ENCODE measurements at places on chromosomes 7 and 10. TPM values are rescaled to one million over a fixed set of nuclear protein-coding genes. Genes with fewer than 3 reads are reported as not detected.

UPK3B gene
- 0.91 TPM for total RNA-seq

RNF133 gene
- 0.16 TPM for total RNA-seq

CPN1 gene
- not detected for total RNA-seq

TMEM130 gene
- not detected for total RNA-seq

NKX1-2 gene
- total RNA-seq = not detected
